ENCODE measurements at places on chromosomes 2 and 18. TPM values are rescaled to one million over a fixed set of nuclear protein-coding genes. Genes with fewer than 3 reads are reported as not detected.

Gene COLEC11
- 0.09 TPM for total RNA-seq

Gene PSTPIP2
- total RNA-seq, result 6.4 TPM

Gene IL36B
- total RNA-seq, result not detected

Gene NDC80
- 5.0 TPM for total RNA-seq

Gene TSPYL6
- 0.25 TPM for total RNA-seq

Gene LGALSL
- total RNA-seq, result 11.0 TPM

Gene SKA1
- 3.0 TPM for total RNA-seq

Gene FHL2
- 92.4 TPM for total RNA-seq

Gene GORASP2
- total RNA-seq, result 67.7 TPM

Gene CCDC141
- 2.7 TPM for total RNA-seq

Gene SGPP2
- total RNA-seq, result not detected

Gene SERPINB10
- not detected for total RNA-seq

Gene IL18RAP
- 0.09 TPM for total RNA-seq

Gene INHA
- 0.18 TPM for total RNA-seq

Gene TMEM182
- total RNA-seq, result not detected

Gene INHBB
- total RNA-seq, result not detected

Gene CCDC102B
- total RNA-seq, result 3.1 TPM

Gene MPP4
- 4.0 TPM for total RNA-seq

Gene TFPI
- 72.5 TPM for total RNA-seq

Gene ERBB4
- 0.16 TPM for total RNA-seq

Gene EVX2
- not detected for total RNA-seq

Gene TPGS2
- total RNA-seq, result 115 TPM

Gene FHOD3
- total RNA-seq, result 3.0 TPM

Gene TSGA10
- 3.8 TPM for total RNA-seq

Gene PTPRM
- 64.2 TPM for total RNA-seq

Gene UGT1A4
- not detected for total RNA-seq

Gene MAP3K19
- not detected for total RNA-seq

Gene STARD7
- total RNA-seq, result 170 TPM

Gene LTBP1
- 947 TPM for total RNA-seq

Gene ZAP70
- not detected for total RNA-seq

Gene MC5R
- total RNA-seq, result not detected

Gene RAB27B
- 1.7 TPM for total RNA-seq

Gene PIAS2
- total RNA-seq, result 36.4 TPM

Gene WNT10A
- not detected for total RNA-seq

Gene PRSS56
- total RNA-seq, result not detected

Gene OTX1
- total RNA-seq, result 0.57 TPM

Gene STAT4
- total RNA-seq, result 0.54 TPM

Gene FOXD4L1
- total RNA-seq, result 0.16 TPM

Gene GCG
- not detected for total RNA-seq

Gene REG1A
- total RNA-seq, result not detected

Gene PROM2
- total RNA-seq, result 0.18 TPM

Gene REG3A
- total RNA-seq, result not detected

Gene MYL1
- total RNA-seq, result not detected

Gene METTL21A
- total RNA-seq, result 11.1 TPM

Measured in fibroblast of the aortic adventitia (primary cell).